ENCODE measurements at places on chromosomes 3 and 15.

- no peak for DNase-seq
Measured at GRCh38 chr3:76212679-76213078, 427.3 kb upstream of the ZNF717 start.

DNA sequence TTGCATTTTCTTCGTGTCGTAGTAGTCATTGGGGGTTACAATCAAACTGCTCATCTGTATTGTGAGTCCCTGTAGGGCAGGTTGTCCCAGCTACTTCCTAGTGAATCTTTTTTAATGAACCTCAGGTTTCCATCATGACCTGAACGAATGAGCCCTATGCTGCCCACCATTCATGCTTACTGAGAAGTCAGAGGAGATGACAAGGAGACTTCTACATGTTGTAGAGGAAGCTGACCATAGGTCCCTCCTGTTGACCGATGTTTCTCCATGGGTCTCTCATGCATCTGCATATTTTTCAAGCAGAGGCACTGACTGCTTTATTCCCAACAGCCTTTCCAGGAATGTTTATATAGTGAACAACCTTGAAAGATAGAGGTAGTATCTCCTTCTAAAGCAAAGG is 5.0 kb upstream of the NME9 start:
- no peak for DNase-seq

DNA sequence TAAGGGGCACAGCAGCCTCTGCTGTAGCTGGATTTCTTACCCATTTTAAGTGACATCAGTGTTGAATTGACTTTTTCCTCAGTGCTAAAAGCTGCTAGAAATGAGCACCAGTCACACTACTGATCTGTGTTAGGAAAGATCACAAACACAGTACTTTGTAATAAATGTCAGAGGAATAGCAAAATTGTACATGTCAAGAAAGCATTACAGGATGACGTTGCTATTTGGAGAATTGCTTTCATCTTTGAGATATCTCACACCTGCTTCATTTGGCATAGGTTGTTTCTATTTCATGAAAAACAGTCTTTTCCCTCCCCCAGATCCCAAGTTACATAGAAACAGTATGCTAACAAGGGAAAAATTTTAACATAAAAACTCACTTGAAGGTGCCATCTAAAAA is 77.8 kb downstream of the SLC25A26 start:
- no peak for DNase-seq

DNA sequence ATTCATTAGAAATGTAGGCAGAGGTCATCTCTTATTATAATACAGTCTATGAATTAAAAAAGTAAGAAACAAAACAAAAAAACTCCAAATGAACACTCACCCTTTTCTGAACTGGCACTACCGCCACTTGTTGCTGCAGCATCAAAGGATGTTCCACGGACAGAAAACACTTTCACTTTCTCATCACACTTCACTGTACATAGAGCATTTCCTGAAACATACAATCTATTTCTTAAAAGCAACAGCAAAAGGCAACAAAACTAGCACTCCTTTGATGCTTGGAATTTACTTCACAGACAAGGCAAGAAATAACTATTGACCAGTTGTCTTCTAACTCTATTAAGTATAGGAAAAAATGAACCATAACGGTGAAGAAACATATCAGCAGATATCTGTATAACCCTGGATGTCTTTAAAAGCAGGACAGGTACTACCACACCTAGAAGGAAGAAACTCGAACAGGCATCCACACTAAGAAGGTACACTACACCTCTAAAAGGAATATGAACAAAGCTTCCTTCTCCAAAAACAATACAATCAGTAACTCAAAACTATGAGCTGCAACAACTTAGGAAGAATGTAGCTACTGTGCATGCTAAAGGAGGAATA is 24.9 kb downstream of the ETFA start:
- no peak for DNase-seq

DNA sequence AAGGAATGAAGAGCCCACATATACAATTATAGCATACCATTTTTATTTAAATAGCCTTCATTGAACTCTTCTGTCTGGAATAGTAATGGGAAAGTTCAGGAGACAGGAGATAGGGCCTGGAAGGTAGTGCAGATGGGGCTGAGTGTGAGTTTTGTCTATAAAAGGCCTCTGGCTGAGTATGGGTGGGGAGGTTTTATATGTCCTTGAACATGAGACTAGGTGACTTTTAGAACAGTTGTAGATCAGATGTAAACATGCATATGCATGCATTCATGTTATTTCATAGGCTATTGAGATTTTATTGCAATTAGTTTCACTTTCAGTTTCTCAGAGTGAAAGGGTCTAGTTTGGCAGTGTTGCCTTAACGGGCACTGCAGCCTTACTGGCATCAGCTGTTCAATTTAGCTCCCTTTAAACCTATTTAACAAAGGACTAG is 27.1 kb downstream of the CGGBP1 start:
- DNase-seq = no peak

- no peak for DNase-seq
Measured at GRCh38 chr15:63490345-63491034, 13.9 kb upstream of the USP3 start.

DNA sequence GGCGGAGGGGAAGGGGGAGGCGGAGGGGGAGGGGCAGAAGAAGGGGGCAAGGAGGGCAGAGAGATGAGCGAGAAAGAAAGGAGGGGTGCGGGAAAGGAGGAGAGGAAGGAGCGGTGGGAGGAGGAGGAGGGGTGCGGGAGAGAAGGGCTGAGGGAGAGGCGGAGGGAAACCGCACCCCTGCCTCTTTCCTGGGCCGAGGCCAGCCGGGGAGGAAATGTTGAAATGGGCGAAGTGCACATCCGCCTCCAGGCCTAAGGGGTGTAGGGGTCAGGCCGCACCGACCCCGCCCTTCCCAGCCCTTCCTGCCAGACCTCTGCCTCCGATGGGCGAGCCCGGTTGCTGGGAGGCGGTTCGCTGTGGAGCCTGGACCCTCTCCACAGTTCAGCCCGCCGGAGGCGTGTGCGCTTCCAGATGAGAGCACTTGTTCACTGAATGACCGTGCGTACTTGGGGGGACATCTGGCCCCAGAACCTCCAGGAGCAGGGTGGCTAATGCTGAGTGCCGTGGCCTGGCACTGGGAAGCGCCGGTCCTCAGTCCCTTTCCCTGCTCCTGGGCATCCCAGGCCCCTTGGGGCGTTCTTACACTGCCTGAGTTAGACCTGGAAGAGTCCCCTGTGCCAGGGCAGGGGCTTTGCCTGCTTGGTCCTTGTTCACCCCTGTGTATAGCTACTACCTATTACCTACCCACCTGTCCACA is 110.3 kb upstream of the KLF13 start:
- peak; percentile 41 for DNase-seq
